ENCODE measurements at places on chromosomes 7 and 10.

DNA sequence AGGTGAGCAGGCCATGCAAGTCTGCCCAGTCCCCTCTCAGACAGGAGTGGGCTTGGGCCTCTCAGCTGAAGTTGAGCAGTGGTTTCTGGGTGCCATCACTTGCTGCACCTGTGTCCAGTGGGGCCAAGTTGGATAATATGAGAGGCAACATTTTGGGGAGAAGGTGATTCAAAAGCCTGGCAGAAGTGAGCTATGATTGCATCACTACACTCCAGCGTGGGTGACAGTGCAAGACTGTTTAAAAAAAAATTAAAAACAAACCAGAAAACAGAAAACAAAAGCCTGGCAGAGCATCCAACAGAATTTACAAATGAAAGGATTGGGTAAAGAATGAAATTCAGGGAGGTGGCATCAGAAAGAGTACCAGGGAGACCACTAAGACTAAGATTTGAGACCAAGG lies 121.5 kb upstream of the LAMB4 start:
- DNase-seq: no peak

- peak; percentile 72 for DNase-seq
Observed at GRCh38 chr10:101032637-101033224, 1.7 kb downstream of the SFXN3 start.

DNA sequence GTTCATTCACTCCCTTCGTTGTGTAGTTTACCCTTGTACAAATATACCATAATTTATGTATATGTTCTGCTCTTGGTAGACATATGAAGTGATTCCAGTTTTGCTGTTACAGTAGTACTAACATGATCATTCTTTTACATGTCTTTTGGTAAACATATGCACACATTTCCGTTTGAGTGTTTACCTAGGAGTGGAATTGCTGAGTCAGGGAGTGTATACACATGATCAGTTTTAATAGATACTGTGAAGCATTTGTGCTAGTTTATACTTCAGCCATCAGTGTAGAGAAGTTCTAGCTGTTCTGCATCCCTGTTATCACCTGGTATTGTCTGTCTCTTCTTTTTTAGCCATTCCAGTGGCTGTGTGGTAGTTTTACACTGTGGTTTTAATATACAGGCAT lies 34.5 kb upstream of the CYP26C1 start:
- no peak for DNase-seq

GRCh38 chr10:56360583-56360966 lies 484 bp downstream of the ZWINT start:
- DNase-seq: no peak

GRCh38 chr10:98577578-98577977 lies 130.8 kb upstream of the HPS1 start:
- no peak for DNase-seq

GRCh38 chr7:49166441-49166840 lies 242.1 kb downstream of the CDC14C start:
- no peak for DNase-seq

DNA sequence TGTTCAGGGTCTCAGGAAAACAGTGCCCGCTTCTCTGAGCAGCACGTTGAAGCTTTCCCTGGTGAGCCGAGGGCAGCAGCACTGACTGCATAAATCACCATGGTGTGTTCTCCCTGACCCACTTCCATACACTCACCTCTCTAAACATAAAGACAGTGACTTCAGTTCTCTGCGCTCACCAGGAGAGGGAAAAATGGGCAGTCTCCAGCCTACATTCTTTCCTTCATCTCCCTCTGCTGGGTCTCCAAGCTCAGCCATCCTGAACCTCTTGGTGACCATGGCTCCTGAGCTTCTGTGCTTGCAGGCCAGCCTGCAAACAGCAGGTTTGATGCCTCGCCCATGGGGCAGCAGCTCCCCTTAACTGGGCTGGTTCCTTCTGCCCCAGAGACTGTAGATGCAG lies 236.6 kb upstream of the ZNF32 start:
- no peak for DNase-seq

- DNase-seq: no peak
Observed at GRCh38 chr7:3043544-3044371, at the start of gene CARD11. Gene CARD11 (minus strand): TSS chr7:3043867. CDS start chr7:2958506, 85,361 bp downstream.

DNA sequence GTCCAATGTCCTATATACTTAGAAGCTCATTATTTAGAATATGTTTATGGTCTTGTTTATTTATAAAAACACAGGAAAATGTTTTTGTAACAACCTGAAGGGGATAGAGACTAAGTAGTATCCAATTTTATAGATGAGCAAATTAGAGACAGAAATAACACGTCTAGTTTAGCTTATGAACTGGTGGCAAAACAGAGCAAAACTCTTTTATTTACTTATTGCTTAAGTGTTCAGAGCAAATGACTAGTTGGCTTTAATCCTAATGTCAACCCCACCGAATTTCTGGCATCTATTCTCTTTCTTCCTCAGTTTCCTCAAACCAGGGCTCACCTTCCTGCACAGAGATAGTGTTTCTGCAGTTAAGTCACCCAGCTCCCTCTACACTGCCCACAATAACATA lies 792.8 kb downstream of the REEP3 start:
- DNase-seq: no peak

GRCh38 chr7:113890331-113891030 lies 28.3 kb downstream of the PPP1R3A start:
- DNase-seq: peak; percentile 1

GRCh38 chr10:51301644-51302043 lies 227.4 kb downstream of the PRKG1 start:
- no peak for DNase-seq

- no peak for DNase-seq
Observed at GRCh38 chr7:139908792-139909191, 79.7 kb downstream of the TBXAS1 start.

DNA sequence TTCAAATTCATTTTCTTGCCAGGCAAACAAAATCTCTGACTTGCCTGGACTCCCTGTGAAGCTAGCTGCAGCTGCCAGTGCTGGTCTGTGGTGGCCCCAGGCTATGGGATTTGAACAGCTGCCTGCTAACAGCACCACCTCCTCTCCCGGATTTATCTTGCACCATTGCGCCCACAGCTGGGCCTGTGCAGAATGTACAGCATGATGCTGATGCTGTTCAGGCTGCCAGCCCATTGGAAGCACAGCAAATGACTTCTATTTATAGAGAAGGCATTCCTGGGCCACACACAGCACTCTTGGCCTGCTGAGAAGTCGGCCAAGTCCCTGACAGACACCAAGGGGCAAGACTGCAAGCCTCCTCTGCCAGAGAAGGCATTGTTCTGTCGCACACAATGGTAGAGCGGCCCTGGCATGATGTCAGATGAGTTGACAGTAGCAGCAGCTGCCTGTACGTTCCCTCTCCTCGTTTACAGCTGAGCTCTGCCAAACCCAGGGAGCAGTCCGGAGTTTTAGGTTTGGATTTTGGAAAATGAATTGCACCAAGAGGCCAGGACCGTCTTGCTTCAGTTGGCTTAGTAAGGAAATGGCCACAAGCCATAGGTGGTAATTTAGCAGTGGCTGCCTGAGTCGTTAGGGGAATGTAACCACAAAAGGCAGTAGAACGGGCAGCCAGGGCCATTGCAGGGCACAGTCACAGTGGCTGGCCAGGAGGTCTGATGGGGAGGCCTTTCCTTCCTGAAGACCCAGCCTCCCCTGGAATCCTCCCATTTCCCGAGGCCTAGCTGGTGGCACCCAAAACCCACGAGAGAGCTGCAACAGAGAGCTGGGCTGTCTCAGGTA lies 38.5 kb downstream of the MTURN start:
- peak; percentile 89 for DNase-seq
